ENCODE measurements at places on chromosomes 11 and 22.

- no peak for DNase-seq
Observed at GRCh38 chr11:65353376-65353775, 1.2 kb upstream of the TIGD3 start.

- DNase-seq, result no peak
Observed at GRCh38 chr11:41301023-41301422, 158.4 kb downstream of the LRRC4C start.

- DNase-seq, result no peak
Observed at GRCh38 chr22:40387746-40388145, 17.4 kb downstream of the SGSM3 start.

- DNase-seq, result no peak
Observed at GRCh38 chr11:24453129-24453718, 43.6 kb upstream of the LUZP2 start.

DNA sequence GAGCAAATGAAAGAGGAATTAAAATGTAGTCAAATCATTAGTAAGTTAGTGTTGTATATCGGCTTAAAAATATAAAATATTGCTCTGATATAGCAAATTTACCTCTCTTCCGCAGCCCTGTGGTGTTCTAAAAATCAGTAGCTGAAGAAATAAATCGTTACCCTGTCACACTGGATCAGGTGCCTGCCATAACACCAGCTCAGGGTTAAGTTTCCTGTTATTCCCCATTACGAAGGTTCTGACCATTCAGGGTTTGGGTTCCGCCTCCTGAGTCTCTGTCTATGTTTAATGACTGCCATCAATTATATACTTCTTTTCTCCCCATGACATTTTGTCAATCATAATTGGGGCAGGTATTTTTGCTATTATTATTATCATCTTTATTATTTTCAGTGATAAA, 658.5 kb downstream of the OPCML start:
- DNase-seq, result no peak

GRCh38 chr11:72598906-72599305, 75.3 kb downstream of the PDE2A start:
- no peak for DNase-seq

DNA sequence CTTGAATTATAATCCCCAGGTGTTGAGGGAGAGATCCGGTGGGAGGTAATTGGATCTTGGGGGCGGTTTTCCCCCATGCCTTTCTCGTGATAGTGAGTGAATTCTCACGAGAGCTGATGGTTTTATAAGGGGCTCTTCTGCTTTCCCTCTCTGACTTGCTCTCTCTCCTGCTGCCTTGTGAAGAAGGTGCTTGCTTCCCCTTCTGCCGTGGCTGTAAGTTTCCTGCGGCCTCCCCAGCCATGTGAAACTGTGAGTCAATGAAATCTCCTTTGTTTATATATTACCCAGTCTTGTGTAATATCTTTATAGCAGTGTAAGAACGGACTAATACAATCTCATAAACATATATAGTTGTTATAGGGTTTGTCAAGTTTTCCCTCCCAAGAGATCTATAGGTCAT, 32.8 kb downstream of the KCNE3 start:
- no peak for DNase-seq

DNA sequence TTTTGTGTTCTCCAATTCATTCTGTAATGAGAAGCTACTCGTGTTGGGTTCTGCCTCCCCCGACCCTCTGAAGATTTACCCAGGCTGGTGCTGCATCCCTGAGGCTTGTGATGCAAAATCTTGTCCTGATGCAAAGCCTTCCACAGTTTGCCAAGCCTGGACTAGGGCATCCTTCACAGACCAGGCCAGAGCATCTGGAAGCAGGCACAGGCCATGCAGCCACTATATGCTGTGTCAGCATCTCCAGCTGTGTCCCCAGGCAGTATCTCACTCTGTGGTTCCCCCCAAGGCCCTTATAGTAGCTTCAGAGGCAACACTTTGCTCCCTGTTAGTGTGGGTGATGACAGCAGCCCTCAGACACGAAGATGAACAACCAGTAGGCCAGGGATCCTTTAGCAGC, 77.3 kb upstream of the RCN1 start:
- no peak for DNase-seq

DNA sequence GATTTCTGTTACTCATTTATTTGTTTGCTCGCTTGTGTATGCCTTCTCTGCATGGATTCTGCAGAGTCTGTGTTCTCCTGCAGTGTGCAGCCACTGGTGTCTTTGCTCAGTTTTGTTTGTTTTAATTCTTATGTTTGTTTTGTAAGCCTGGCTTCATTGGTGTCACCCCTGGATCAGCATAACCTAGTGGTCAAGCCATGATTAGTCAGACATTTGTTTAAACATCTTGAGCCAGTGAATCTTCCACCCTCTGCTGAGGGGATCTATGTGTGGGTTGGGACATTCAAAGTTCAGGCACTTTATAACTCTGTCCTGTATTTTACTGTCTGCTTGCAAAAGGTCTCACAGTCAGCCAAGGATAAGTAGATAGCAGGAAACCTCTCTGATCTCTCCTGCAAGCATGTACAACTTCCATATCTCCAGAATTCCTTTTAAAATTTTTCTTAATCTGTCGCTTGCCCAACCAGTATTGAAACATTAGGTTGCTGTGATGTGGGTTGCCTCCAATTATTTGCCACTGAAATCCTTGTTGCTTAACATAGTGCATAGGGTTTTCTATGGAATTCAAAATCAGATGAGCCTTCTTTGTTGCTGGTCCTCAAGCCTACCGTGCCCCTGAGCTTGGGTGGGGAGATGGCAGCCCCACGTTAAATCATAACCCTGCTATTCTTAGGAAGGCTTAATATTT, 86.8 kb downstream of the KCNQ1OT1 start:
- no peak for DNase-seq

- DNase-seq, result no peak
Observed at GRCh38 chr11:115871161-115871760, 367.0 kb upstream of the CADM1 start.

GRCh38 chr11:46181387-46181786, 60.1 kb upstream of the PHF21A start:
- DNase-seq, result no peak
